ENCODE measurements at places on chromosomes 5 and 9. TPM values are rescaled to one million over a fixed set of nuclear protein-coding genes. Genes with fewer than 3 reads are reported as not detected.

- DNase-seq: no peak
Measured at GRCh38 chr9:35540315-35540714, 50.4 kb downstream of the RUSC2 start.

GRCh38 chr5:175819090-175819425, 52.3 kb upstream of the CPLX2 start:
- no peak for DNase-seq

DNA sequence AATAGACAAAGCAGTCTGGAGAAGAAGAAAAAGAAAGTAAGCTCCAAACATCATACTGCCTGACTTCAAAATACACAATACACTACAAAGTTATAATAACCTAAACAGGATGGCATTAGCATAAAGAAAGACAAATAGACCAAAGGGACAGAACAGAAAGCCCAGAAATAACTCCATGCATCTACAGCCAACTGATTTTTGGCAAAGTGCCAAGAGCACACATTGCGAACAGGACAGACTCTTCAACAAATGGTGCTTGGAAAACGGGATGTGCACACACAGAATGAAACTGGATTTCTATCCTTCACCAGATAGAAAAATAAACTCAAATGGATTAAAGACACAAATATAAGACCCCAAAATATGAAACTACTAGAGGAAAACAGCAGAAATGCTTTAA, 66.6 kb upstream of the SPATA31E1 start:
- peak; percentile 47 for DNase-seq

GRCh38 chr5:52876456-52876855, 88.7 kb downstream of the ITGA1 start:
- no peak for DNase-seq

DNA sequence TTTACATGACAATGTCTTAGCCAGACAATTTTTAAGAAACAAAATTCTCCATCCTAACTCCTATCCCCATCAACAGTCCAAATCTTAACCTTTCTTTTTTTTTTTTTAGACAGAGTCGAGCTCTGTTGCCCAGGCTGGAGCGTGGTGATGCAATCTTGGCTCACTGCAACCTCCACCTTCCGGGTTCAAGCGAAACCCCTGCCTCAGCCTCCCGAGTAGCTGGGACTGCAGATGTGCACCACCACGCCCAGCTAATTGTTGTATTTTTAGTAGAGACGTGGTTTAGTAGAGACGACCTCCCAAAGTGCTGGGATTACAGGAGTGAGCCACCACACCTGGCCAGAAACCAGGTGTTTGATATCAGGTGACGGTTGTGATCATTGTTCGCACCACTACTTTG, 10.2 kb downstream of the ABL1 start:
- peak; percentile 50 for DNase-seq

GRCh38 chr5:76422742-76423141, 19.7 kb downstream of the IQGAP2 start:
- no peak for DNase-seq

DNA sequence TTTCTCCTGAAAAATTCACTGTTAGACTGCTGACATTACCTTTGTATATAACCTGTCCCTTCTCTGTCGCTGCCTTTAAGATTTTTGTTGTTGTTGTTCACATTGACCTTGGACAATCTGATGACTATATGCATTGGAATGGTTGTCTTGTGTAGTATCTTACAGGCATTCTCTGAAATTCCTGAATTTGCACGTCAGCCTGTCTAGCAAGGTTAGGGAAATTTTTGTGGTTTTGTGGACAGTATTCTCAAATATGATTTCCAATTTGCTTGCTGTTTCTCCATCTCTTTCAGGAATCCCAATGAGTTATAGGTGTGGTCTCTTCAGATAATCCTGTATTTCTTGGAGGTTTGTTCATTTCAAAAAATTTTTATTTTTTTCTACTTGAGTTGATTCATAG, 140.8 kb downstream of the PRR16 start:
- no peak for DNase-seq

- DNase-seq: no peak
Measured at GRCh38 chr9:20373263-20373662, 249.0 kb downstream of the MLLT3 start.

- DNase-seq: no peak
Measured at GRCh38 chr9:98986866-98987651, 43.4 kb downstream of the COL15A1 start.

DNA sequence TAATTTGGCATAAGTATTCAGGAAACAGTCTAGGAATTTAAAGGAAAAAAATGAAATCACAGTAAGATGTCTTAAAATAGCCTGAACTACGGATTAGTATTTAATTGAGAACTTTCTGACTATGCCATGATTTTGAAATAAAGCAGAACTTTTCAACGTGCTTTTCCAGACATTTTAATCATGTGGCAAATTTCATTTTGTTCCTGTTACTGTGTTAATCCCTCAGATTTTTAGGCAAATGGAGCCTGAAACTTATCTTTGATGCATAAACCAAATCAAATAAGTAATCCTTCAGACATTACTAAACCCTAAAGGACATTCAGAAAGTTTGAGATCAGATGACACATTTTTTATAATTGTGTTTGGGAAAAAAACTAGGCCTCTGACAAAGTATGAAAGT, 75.7 kb downstream of the FBN2 start:
- no peak for DNase-seq

- DNase-seq: no peak
Measured at GRCh38 chr5:78280261-78280660, 14.2 kb downstream of the AP3B1 start.

GRCh38 chr5:138527170-138527569, 15.9 kb downstream of the ETF1 start:
- no peak for DNase-seq

Gene ZBTB43
- total RNA-seq: 12.5 TPM

Gene PHF24
- 2.9 TPM for total RNA-seq
